ENCODE measurements at places on chromosomes 13 and 19.
A peak's percentile ranks its signal among the peaks of the same experiment; 100 is the strongest.

DNA sequence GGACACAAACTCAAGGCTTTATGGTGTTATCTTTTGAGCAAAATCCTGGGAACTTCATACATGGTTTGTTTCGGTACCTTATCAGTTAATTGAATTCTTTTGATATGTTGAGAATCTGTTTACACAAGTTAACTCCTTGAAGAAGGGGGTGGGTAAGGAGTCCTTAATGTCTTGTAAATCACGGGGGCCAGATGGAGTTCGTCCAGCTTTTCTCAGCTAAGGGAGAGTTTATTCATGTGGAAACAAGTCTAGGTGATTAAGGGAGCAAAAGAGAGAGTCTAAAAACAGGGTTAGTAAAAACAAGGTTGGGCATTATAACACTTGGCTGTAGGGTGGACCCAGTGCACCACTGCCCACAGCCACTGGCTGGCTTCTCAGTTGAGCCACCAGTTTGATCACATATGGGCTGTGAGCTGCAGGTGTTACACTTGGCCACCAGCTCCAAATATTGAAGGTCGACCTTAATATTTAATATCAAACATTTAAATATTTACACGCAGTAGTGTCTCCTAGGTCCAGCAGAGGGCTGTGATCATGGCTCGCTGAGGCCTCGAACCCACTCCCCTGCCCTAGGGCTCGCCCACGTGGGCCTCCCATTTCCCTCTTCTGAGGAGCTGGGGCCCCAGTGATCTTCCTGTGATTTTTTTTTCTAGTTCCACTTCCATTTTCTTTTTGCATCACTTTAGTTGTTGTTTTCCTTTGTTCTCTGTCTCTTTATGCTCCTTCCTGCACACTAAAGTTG lies 21.0 kb upstream of the ZNF43 start:
- DNase-seq: no peak

DNA sequence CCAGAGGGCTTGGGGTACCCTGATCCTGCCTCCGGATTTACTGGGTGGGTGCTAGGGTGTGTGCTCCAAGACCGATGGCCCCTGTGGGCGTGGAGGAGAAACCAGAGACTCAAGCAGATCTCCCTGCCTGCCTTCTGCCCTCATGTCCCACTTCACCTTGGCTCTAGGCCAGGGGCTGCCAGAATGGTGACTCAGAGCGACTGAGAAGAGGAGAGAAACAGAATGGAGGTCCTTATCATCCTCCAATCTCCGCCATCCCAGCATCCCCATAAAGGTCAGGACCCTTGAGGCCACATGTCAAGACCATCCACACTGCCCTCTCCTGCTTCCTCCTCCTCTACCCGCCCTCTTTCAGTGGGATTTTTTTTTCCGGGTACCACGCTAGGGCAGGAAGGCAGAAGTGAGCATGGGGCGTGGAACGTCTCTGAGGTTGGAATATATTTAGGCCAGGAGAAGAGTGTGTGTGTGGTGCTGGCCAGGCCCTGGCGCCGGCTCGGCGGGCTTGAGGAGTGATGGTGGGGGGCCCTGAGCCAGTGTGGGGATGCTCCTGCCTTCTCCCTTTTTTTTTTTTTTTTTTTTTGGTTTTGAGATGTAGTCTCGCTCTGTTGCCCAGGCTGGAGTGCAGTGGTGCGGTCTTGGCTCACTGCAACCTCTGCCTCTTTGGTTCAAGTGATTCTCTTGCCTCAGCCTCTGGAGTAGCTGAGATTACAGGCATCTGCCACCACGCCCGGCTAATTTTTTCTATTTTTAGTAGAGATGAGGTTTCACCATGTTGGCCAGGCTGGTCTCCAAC lies 22.3 kb downstream of the IER2 start:
- DNase-seq: peak; percentile 79

DNA sequence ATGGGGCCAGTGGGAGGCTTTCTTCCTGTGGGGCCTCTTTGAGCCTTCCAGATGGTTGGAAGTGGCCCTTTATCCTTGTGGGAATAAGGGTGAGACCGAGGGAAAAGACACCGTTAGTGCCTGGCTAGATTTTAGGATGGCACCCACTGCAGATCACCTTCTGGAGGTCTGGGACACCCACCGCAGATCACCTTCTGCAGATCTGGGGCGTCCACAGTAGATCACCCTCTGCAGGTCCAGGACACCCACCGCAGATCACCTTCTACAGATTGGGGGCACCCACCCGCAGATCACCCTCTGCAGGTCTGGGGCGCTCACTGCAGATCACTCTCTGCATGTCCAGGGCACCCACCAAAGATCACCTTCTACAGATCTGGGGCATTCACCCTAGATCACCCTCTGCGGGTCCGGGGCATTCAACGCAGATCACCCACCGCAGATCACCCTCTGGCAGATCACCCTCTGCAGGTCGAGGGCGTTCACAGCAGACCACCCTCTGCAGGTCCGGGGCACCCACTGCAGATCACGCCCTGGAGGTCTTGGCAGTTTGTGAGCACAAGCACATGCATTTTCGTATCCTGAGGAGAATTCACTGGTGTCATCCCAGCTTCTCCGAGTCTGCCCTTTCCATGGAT lies 153.4 kb upstream of the TSHZ3 start:
- DNase-seq: no peak

DNA sequence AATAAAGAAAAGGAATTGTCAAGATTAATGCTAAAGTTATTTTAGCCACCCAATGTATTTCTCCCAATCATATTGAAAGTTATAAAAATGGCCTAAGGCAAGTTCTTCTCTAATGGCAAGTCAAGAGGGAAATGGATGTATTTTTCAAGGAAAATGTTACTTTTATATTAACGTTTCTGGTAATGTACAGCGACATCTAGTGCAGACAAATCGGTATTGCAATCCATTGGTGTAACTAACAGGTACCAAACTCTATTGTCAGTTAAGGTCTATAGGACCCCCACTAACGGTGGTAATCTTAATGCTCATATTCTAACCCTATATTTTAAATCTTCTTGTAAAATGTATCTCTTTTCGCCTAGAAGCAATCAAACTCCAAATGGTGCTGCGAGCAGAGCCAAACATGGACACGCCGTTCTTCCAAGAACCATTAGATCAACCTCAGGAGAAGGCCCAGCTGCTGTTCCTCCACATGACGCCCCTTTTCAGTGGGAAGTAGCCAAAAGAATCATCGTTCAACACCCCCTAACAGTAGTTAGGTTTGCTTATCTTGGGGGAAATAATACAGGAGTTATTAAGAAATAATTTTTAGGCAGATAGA lies 98.5 kb upstream of the PABPC3 start:
- DNase-seq: no peak

DNA sequence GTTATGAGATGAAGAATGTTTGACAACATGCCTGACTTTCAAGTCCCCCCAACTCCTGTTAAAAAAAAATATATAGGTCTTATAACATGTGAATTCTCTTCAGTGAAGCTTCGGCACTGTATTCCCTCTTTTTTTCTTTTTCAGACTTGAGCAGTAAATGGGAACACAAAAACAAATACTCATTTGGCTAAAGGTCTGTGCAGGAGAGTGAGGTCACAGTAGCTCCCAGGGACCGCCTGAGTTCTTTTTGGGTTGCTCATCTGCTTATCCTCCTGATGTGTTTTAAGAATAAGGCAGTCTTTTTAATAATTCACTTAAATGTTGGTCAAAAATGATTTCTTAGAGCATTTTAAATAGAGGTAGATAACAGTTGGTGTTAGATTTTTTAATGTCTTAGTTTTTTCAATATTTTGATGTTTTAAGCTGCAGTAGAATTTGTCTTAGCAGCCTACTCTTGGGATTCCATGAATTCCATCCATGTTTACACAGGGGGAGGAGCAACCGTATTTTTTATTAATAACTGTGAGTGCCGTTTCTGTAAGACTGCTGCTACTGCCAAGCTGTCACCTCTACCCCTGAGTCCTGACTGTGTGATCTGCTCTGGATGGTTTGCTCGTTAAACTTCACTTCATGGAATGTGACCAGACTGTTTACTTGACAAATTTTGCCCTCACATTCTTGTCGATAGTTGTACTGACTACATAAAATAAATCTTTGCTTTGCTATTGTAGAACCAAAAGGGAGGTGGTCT lies 14.9 kb downstream of the HNRNPM start:
- no peak for DNase-seq

DNA sequence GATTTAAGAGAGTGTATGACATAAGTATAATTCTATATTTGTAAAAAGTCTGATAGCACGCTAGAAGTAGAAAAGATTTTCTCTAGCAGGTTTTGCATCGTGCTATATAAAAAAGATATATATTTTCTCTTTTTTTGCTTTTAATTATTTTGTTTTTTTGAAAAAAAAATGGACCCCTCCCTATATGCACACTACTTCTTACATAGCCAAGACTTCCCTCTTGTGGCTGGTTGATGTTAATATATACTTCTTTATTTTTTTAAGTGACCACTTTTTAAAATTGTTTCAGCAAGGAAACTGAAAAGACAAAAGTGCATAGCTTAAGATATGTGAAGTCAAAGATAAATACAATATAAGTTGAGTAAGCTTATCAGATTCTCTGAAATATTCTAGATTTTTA lies 1202.8 kb downstream of the DIAPH3 start:
- no peak for DNase-seq

GRCh38 chr13:32889986-32890565 lies 126.1 kb upstream of the KL start:
- DNase-seq: no peak

GRCh38 chr13:21894091-21894490 lies 223.2 kb downstream of the FGF9 start:
- DNase-seq: no peak

DNA sequence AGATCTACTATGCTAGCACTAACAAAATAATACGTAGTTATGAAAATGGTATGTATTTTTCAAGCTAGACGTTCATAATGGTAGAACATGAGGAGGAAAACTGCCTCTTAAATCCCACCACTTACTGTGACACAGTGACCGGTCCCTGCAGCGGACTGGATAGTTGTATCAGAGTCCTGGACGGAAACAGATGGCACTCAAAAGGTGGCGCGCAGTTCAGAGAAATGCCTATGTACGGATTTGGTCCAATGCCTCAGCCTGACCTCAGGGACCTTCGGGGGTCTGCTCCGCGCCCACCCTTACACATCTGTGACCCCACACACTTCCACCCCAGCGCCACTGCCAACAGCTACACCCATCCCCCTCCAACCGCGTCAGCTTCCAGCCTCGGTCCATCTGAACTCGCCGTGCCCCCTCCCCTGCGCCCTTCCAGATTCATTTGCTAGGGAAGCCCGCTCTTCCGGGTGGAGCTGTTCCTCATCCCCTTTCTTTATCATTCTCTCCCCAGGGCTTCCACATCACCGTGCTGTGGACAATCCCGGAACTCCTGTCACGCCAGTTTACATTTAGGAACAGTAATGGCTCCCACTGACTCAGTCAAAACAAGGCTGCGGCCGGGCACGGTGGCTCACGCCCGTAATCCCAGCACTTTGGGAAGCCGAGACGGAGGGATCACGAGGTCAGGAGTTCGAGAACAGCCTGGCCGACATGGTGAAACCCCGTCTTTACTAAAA lies 792 bp upstream of the LENG8 start:
- no peak for DNase-seq

- DNase-seq: peak; percentile 42
These were observed 536 bp downstream of the UBA2 start for GRCh38 chr19:34428549-34429285.

- no peak for DNase-seq
These were observed 24.9 kb downstream of the GADD45B start for GRCh38 chr19:2500841-2501261.

DNA sequence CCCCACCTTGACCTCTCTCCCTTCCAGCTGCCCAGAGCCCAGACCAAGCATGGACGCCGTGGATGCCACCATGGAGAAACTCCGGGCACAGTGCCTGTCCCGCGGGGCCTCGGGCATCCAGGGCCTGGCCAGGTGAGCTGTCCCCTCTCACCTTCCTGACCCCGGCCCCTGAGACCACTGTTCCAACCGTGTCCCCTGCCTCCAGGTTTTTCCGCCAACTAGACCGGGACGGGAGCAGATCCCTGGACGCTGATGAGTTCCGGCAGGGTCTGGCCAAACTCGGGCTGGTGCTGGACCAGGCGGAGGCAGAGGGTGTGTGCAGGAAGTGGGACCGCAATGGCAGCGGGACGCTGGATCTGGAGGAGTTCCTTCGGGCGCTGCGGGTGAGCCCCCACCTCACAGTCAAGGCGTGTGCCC lies 312 bp downstream of the CAPS start:
- no peak for DNase-seq

- DNase-seq: no peak
These were observed 72.2 kb downstream of the CEBPG start for GRCh38 chr19:33445442-33446329.

GRCh38 chr19:32104153-32104849 lies 241.1 kb upstream of the ZNF507 start:
- no peak for DNase-seq

- peak; percentile 38 for DNase-seq
These were observed 3.9 kb upstream of the CD209 start for GRCh38 chr19:7751157-7751783.

DNA sequence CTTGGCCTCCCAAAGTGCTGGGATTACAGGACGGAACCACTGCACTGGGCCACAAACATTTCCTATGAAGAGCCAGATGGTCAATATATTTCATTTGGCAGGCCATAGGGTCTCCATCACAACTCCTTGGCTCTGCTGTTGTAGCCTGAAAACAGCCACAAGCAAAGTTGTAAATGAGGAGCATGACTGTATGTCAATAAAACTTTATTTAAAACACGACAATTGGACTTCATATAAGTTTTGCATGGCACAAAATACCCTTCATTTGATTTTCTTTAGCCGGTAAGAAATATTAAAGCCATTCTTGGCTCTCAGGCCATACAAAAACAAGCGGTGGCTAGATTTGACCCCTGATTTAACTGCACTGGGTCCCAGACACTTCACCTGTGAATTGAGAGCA lies 3.1 kb upstream of the FPR1 start:
- no peak for DNase-seq

GRCh38 chr13:64130171-64130570 lies 2714.5 kb upstream of the PCDH20 start:
- DNase-seq: no peak

DNA sequence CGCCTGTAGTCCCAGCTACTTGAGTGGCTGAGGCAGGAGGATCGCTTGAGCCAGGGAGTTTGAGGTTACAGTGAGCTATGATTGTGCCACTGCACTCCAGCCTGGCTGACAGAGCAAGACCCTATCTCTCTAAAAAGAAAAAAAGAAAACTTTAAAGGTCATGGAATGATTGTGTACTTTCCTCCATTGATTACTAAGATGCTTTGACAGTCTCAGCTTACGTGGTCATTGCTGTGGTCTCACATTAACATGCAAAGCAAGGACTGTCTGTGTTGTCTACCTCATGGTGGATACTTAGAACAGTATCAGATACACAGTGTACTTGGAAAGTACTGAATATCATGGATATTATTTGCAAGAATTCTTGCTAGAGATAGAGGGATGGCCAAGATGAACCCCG lies 14.0 kb upstream of the TNFSF14 start:
- no peak for DNase-seq

- no peak for DNase-seq
These were observed 209.3 kb downstream of the LACC1 start for GRCh38 chr13:44088991-44089413.
